ENCODE measurements at places on chromosomes 5 and 9.

- DNase-seq, result no peak
- H3K4me3 ChIP-seq, result no peak overlapping the region
- H3K36me3 ChIP-seq, result no peaks in the 10 kb centered on the region
These were observed 2144.3 kb upstream of the C9orf72 start for GRCh38 chr9:29717631-29718030.

DNA sequence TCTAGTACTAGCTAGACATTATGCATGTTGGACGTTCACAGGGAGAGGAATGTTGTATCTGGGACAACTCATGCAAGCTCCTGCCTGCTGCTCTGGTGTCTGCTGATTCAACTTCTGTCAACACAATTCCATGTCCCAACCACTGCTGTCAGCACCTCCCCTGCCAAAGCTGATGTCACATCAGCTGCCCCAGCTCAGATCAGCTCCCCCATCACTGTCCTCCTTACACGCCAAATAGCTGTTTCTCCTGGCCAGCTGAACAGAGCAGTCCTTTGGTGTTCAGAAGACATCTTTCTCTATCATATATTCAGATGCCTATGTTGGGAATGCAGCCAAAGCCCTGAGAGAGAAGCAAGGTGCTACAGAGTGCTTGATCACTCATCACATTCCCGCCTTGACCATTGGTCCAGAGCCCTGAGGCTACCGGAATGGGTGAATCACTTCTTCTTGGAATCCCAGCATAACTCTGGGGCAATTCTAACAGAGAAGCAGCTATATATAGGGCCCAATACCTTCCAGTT is 223.3 kb downstream of the SEC61B start:
- H3K4me3 ChIP-seq, result peak overlapping the region; percentile 35
- no peaks in the 10 kb centered on the region for H3K36me3 ChIP-seq
- H3K27me3 ChIP-seq, result no peaks in the 10 kb centered on the region
- H3K27ac ChIP-seq, result no peak overlapping the region
- H3K4me1 ChIP-seq, result peaks cover 2% of the 10 kb centered on the region

DNA sequence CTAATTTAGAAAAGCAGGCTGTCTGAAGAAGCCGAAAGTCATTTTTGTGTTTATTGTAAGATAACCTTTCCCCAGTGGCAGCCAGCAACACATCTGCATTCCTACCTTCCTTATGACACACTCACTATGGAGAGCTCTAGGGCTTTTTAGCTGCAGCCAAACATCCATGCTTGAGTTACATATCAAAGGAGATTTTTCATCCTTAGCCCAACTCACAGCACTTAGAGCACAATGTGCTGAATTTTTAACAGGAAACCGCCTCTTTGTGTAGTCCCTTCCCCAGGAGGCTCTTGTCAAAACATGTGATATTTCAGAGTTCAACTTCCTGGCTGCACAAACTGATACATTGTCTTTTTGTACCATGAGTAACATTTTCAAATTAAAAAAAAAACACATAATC is 379.2 kb downstream of the CTNND2 start:
- no peak for DNase-seq
- H3K27me3 ChIP-seq, result no peaks in the 10 kb centered on the region
- no peak overlapping the region for H3K4me3 ChIP-seq

DNA sequence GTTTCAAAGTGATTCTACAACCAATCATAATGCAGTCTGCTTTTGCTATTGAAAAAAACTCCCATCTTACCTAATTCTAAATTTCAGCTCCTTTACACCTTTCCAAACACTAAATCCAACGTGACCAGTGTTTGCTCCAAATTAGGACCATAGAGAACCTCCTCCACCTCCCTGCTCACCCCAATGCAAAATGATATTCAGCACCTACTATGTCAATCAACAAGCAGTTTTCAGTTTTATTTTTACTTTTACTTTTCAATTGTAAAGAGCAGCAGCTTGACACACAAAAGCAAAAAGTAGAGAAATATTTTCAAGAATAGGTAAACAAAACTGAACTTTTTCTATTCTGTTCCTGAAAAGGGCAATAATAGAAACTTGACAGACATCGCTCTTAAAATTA is 3.4 kb downstream of the FAM13B start:
- H3K27ac ChIP-seq, result no peak overlapping the region
- H3K36me3 ChIP-seq, result peaks cover 2% of the 10 kb centered on the region
- H3K4me1 ChIP-seq, result peaks cover 10% of the 10 kb centered on the region

- H3K4me3 ChIP-seq, result no peak overlapping the region
- H3K27me3 ChIP-seq, result no peaks in the 10 kb centered on the region
- no peak for DNase-seq
- H3K27ac ChIP-seq, result no peak overlapping the region
- H3K36me3 ChIP-seq, result peaks cover 79% of the 10 kb centered on the region
- no peaks in the 10 kb centered on the region for H3K4me1 ChIP-seq
These were observed 23.4 kb downstream of the APTX start for GRCh38 chr9:32978051-32978450.

DNA sequence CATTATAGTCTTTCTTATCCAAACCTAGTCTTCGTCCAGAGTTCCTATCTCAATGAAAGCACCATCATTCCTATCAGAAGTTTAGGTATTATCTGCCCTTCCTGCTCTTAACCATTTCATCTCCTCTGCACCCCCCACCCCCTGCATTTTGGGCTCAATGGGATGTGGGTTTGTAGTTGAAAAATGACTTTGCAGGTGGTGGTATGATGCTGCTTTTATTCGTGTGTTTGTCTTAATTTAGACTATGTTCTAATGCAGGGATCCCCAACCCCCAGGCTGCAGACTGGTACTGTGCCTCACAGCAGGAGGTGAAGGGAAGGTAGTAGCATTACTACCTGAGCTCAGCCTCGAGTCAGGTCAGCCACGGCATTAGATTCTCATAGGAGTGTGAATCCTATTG is 49.4 kb upstream of the ZNF608 start:
- H3K4me3 ChIP-seq, result no peak overlapping the region
- no peaks in the 10 kb centered on the region for H3K36me3 ChIP-seq
- no peaks in the 10 kb centered on the region for H3K4me1 ChIP-seq
- no peaks in the 10 kb centered on the region for H3K27me3 ChIP-seq

DNA sequence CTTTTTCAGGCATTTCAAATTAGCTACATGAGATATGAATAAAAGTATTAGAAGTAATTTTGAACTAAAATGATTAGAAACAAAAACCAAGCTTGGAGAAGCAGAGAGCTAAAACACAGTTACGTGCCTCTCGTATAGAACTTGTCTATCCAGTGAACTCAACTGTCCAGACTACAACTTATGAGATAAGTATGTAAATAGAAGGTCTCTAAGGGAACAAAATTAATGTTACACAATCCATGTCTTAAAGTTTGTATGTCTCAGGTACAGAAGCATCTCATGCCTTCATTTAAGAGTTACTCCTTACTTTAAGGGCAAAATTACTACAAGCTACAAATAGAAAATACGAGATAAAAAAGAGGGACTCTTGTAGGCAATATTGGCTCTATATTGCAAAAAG is 316.8 kb downstream of the CETN3 start:
- no peaks in the 10 kb centered on the region for H3K36me3 ChIP-seq
- no peak for DNase-seq
- no peak overlapping the region for H3K4me3 ChIP-seq
- no peaks in the 10 kb centered on the region for H3K4me1 ChIP-seq

DNA sequence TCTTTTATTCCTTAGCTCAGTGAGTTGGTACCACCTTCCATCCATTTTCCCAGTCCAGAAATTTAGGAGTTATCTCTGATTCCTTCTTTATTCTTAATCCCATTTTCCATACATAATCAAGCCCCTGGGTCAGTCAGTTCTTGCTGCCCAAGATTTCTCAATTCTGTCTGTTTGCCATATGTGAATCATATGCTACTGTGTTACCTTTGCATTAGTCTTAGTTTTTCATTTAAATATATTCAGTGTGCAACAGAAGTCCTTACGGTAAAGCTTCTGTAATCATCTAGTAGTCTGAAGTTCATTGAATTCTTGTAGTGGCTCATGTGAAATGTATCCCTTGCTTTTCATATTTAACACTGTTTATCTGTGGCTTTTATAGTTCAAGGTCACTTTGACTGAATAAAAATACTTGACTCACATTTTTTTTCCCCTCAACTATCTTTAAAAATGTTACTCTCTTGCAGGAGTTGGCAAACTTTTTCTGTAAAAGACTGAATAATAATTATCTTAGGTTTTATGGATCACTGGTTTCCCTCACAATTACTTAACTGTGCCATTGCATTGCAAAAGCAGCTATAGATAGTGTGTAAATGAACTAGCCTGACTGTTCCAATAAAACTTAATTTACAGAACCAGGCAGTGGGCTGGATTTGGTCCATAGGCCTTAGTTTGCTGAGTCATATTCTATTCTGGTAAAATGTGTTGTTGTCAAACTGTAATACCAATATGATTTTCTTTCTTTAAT is 6.9 kb downstream of the KIAA1958 start:
- DNase-seq, result no peak
- H3K27me3 ChIP-seq, result no peaks in the 10 kb centered on the region

DNA sequence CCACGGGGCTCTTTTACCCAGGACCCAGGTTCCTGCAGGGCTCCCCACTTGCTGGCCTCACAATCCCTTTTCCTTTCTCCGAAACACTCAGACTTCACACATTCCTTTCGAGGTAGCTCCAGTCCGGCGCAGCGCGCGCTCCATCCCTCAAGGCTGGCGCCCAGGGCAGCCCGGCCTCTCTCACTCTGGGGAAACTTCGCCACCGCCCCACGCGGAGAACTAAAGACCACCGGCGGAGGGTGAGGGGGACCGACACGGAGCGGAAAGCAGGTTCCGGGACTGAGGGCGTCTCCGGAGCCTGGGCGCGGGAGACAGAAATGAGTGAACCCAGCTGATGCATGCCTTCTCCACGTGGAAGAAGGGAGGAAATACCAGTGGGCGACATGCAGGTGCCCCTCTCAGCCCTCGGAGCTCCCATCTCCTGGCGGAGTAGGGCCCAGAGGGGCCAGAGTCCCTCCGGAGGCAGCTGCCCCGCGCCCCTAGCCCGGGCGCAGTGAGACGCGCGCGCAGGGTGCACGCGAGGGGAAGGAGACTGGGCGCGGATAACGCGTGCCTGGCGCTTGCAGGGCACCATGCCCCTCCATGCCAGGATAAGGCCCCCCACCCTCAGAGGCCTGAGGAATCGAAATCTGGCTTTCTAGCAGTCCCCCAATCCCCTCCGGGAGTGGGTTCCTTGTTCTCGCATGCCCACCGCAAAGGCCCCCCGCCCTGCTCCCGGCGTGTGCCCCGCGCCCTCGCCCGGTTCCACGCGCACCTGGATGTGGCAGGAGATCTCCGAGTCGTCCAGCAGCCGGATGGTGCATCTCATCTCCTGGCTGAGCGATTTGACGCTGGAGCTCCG is 650 bp downstream of the FRMD3 start:
- peaks cover 48% of the 10 kb centered on the region for H3K27me3 ChIP-seq
- no peaks in the 10 kb centered on the region for H3K36me3 ChIP-seq
- H3K27ac ChIP-seq, result no peak overlapping the region
- peak overlapping the region; percentile 61 for H3K4me3 ChIP-seq
- peak; percentile 8 for DNase-seq
